ENCODE measurements at places on chromosomes 4 and X.

DNA sequence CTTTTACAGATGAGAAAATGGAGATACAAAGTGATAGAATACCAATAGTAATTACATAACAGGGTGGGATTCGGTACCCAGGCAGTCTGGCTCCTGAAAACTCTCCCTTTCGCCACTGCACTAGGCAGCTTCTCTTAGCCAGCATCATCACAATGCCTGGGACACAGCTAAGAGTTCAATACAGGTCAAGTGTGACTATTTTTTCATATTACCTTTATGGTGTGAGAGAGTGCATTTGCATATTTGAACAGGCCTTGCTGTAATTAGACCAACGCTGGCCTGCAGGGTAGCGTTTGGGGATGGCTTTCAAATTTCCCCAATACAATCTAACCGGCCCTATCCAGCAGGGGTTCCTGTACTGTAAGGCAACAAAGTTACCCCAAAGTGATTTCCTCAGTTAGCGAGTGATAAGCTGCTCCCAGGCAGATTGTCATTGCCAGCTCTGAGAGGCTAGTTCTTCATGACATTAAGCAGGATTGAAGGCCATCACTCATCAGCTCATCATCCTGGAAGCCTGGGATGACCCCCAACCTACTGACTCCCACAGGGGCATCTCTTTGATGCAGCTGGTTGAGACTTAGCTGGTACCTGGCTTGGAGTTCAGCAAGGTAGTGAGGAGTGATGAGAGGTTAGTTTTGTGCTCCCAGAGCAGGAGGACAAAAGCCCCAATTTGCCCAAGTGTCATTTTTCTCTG is 836.8 kb upstream of the LCORL start:
- DNase-seq: no peak

DNA sequence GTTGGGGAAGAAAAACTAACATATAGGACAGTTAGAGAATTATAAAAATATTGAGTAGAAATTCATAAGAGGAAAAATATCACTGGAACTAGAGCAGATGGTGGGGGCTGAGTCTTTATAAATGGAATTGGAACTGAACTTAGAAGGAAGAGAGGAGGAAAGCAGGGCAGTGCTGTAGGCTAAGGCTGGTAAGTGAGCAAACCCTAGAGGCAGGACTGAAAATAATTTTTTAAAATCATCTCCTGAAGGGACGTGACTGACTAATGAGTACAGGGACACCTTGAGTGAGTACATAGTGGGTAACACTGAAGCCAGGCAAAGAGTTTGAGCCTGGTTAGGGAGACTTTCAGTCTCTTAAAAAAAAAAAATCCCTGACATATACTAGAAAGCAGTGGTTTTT is 63.3 kb downstream of the GALNT7 start:
- DNase-seq: peak; percentile 18

- DNase-seq: peak; percentile 42
These were observed 17.2 kb upstream of the MYOZ2 start for GRCh38 chr4:119118397-119118796.

DNA sequence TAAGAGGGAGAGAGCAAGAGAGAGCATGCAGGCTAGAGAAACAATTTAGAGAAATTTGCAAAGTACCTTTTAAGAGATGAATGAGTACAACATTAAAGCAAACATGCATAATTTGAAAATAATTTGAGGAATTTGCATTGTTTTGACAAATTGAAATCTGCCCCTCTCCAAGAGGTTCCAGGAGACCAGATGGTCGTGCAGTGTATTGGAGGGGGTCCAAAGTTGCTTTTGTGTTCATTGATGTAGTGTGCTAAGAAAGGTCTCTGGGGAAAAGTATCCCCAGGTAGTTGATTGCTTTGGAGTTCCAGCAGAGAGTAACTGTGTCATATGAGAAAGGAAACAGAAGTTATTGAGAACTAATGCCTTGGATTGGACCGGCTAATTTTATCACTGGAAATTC is 635.0 kb upstream of the TENM3 start:
- peak; percentile 25 for DNase-seq

GRCh38 chr4:111864066-111864465 is 281.2 kb upstream of the FAM241A start:
- no peak for DNase-seq

- DNase-seq: peak; percentile 53
These were observed 246.4 kb downstream of the ZNF674 start for GRCh38 chrX:46298821-46299220.

GRCh38 chrX:10152086-10152485 is 4.7 kb upstream of the CLCN4 start:
- DNase-seq: no peak

GRCh38 chr4:83013902-83014301 is 3.3 kb upstream of the LIN54 start:
- DNase-seq: no peak

GRCh38 chrX:24480400-24480865 is 15.3 kb downstream of the PDK3 start:
- no peak for DNase-seq

- DNase-seq: no peak
These were observed 2.7 kb downstream of the HPSE start for GRCh38 chr4:83331956-83332355.

GRCh38 chr4:64880557-64880956 is 471.3 kb upstream of the TECRL start:
- DNase-seq: no peak

GRCh38 chrX:109485470-109486340 is 3.8 kb upstream of the GUCY2F start:
- DNase-seq: peak; percentile 55

GRCh38 chrX:55710701-55711100 is 6.8 kb upstream of the RRAGB start:
- DNase-seq: peak; percentile 6

DNA sequence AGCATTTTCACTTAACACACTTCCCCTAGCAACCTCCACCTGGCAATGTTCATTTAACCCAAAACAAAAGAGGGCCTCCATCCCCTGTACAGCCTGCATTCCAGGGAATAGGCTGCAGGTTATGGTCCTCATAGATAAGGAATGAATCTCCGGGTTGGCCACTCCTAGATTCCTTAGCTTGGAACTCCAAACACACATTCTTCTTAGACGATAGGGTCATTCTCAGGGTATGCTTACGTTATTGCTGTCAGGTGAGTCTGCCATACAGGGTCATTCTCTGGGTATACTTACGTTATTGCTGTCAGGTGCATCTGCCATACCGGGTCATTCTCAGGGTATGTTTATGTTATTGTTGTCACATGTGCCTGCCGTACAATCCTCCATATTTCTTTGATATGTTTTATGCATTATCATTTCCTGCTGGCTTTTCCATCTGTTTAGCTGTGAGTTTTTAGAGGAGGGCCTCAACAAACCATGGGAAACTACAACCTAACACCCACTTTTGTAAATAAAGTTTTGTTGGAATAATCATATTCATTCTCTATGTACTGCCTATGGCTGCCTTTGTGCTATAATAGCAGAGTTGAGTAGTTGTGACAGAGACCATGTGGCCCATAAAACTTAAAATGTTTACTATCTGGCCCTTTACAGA is 8.2 kb upstream of the AFF1 start:
- peak; percentile 29 for DNase-seq

DNA sequence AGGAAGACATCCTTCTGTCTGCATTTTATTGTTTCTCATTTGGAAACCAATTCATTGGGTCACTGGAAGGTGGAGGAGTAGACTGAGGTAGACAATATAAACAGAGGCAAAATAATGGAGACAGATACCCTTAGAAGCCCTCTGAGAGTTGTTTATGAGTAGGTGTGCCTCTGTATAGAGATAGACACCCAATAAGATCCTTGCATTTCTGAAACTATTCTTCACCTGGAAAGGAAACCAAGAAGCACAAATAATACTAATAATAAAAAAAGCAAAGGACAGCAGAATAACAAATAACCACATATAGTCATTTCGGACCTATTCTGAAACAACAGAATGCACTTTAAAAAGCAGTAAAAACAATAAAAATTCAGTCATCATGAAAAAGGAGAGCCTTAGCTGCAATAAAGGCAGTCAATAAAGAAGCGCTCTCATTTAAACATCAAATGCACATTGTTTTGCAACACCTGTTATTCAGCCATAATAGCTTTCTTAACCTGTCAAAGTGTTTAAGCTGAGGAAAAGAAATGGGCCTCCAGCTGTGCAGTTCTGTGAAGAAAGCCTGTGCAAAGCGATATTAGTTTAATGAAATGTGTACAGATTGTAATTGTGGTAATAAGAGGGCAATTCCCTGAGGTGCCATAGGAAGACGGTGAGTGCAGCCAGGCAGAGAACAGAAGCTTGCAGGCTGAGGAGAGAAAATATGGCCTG is 904.2 kb downstream of the STPG2 start:
- no peak for DNase-seq

DNA sequence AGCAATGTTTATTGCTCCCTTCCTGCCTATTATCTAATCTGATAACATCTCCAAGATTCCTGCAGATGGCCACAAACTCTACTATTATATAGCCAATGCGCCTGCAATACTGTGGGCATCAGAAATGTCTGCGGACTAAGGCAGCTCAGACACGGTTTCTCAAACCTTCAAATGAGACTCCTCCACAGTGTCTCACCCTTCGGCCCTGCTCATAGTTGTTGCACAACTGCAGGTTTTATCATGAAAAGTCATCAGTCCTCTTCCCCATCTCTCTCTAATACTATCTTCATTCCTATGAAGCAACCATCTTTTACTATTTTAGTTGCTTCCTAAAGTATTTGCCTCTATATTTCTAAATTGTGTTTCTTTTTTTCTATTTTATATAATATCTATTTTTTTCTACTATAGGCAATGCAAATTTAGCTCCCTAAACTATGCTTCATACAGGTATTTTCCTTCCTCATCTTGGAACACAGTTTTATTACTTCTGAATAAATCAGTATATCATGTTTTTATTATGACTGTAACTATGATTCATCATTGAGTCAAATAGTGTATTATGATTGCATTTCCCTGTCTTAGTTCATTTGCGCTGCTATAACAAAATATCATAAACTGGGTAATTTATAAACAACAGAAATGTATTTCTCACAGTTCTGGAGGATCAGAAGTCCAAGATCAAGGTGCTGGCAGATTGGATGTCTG is 129.7 kb upstream of the EDNRA start:
- peak; percentile 29 for DNase-seq

- peak; percentile 68 for DNase-seq
These were observed 203.5 kb downstream of the PRDM5 start for GRCh38 chr4:120718979-120719566.

DNA sequence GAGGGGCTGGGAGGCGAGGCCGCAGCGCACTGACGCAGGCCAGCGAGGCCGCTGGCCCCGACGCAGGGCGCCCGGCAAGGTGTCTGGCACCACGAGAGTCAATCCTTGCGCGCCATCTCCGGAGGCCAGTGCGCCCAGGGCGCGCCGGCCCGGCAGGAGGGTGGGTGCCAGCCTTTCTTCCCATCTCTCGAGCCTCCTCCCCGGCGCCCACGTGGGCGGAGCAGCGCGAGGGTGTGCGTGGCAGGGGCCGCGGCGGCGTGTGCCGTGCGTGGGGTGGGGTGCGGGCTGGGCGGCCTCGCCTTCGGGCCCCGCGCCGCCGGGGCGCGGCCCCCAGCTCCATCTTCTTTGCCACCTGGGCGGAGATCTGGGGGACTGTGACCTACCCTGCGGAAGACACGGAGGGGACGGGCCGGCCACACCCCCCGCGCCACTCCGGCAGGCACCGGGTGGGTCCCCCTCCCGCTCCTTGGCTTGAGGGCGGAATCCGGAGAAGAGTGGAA is 877 bp downstream of the JAKMIP1 start:
- no peak for DNase-seq

DNA sequence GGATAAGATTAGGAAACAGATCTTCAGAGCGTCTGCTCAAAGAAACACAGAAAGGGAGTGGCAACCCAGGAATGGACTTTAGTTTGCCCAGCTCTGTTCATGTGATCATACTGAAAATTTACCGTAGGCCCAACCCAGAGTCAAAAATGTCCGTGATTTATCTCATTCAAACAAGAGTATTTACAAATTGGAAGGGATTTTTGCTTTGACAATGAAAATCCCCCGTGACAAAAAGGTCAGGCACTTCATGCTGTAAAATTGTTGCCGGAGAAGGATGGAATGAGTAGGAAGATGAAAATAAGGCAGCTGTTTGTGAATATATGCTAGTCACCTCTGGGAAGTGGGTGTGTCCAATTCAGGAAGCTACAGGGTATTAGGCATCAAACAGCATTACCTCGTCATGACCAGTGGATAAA is 1.2 kb downstream of the SULT1B1 start:
- DNase-seq: no peak

- no peak for DNase-seq
These were observed 66.7 kb downstream of the JADE1 start for GRCh38 chr4:128876200-128876599.

DNA sequence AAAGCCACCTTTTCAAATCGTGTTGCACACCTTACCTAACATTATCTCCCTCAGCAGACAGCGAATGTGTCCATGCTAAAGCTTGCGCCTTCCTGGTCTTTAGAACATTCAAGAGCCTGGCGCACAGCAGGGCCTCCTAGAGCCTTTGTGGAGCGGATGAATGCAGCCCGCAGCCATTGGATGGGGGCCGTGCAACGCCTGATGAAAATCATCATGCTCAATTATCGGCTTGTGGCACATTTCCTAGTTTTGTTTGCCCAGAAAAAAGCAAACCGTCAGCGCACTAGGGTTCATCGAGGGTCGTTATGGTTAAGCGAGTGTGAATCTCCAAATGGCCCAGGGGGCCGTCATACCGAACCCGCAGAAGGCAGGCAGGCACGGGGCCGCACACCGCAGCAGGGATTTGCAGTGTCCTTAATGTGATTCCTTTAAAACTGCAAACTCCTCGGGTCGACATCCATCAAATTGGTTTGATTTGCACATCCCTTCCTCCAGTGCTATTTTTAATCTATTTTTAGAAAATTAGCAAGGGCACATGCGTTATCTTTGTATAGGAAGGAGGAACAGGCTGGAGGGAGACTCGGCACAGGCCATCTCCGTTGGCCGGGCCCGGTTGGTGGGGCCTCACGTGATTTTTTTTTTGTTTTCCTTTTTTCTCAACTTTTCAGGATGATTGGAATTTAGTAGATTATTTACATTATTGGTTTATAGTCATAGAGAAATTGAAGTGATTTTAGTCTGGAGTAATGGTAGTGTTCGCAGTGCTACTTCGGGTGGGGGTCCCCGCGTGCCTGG is 53.1 kb downstream of the ABLIM2 start:
- no peak for DNase-seq

DNA sequence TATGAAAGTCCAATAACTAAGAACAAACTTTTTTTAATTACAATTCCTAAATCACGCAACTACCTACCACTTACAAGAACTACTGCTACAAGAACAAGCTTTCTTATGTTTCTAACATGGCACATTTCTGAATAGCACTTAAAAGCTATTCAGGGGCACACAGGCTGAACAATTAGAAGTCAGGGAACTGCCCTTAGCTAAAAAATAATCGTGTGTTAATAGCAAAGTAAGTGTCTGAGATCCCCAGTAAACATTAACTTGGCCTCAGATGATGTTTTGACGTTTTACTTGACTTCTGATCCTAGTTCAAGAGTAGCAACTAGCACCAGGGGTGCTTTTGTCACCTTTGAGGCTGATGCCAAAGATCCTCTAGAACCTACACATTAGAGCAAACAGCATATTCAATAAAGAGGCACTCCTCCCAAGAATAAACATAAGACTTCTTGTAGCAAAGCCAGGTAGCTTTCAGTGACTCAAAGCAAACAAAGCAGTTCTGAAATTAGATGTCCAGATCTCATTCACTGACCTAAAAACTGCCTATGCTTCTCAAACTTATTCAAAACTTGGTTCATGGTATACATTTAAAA is 16.2 kb downstream of the SPOCK3 start:
- DNase-seq: no peak

Measured in fibroblast of skin of right biceps (primary cell).